ENCODE measurements at places on chromosomes 5 and 9. TPM values are rescaled to one million over a fixed set of nuclear protein-coding genes. Genes with fewer than 3 reads are reported as not detected.
A peak's percentile ranks its signal among the peaks of the same experiment; 100 is the strongest.

- no peak for DNase-seq
These were observed 127.0 kb downstream of the ADAMTS12 start for GRCh38 chr5:33764786-33765185.

GRCh38 chr5:42570966-42571960 lies 148.0 kb downstream of the GHR start:
- DNase-seq, result no peak

DNA sequence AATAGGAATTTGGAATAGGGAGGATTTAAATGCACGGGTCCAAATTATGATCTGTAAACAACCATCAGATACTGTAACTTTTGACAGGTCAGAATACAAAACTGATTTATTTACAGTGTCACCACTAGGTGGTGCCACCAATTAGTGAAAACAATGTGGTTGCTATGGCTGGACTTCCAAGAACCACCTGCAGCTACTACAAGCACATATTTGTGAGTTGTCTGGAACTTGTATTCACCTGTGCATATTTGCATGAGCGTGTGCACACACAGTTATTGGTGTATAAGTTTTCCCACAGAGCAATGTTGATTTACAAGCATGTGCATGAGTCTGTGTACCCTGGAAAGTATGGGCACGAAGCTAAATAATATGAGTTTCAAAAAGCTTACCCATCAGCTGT lies 3.0 kb upstream of the HRCT1 start:
- DNase-seq, result peak; percentile 65

GRCh38 chr9:127004946-127005769 lies 90.6 kb downstream of the RALGPS1 start:
- DNase-seq, result peak; percentile 17

- peak; percentile 40 for DNase-seq
These were observed 146.5 kb downstream of the CD180 start for GRCh38 chr5:67050125-67050524.

DNA sequence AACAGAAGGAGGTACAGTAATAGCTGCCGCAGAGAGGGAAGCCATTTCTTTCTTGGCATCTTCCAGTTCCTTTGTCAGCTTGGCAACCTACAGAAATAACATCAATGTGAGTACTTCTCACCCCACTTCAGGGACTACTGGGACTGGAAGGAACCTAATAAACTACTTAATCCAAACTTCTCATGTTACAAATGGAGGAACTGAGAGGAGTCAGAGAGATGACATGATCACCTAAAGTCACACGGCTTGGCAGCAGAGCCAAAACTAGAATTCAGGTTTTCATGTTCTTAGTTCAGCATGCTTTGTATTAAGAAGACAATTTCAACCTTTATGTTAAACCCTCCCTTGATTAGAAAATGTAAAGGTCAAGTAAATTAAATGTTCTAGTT lies 44.7 kb downstream of the DIAPH1 start:
- no peak for DNase-seq

DNA sequence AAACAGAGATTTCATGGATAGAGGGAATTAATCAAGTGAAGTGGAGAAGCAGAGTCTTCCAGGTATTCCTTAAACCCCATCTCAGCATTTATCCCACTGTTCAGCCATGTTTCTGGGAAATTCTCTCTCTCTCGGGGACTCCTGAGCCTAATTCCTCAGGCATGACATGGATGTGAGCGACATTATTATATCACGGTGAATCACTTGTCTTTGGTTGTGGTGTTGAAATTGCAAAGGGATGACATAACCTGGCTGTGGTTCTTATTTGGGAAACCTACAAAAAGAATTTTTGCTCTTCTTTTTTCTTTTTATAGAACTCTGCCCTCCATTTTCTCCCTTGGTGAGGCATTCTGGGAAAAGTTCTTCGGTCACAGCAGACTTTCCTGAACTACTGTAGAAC lies 457.9 kb upstream of the PTGER4 start:
- no peak for DNase-seq

DNA sequence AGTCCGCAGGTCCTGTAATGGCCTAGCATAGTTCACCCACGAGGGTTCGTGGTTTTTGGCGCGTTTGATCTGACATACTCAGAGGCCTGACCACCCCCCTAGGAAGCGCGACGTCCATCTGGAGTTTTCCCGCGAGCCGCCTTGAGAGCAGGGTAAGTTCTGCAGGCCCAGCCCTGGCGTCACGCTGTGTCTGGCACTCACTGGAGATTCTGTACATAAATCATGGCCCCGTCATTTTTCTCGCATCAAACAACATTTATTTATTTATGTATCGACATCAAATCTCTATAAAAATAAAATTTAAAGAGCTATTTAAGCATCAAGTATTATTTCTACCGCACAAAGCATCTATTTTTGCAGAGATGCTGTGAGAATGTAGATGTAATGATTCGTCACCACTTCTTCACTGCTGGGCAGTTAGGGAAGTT lies 437 bp upstream of the TRIM41 start:
- DNase-seq, result no peak

GRCh38 chr5:80959768-80960442 lies at the start of gene RASGRF2:
RASGRF2 (plus strand) TSS chr5:80960363; CDS start chr5:80960739, 376 bp downstream.
- DNase-seq, result peak; percentile 80

The LOX gene
- 10.9 TPM for polyA plus RNA-seq
